Endothelial cell (in vitro differentiated cells): ENCODE measurements at places on chromosomes 1 and 21.

GRCh38 chr1:85146972-85147359, 53.9 kb downstream of the SYDE2 start:
- DNase-seq = no peak

DNA sequence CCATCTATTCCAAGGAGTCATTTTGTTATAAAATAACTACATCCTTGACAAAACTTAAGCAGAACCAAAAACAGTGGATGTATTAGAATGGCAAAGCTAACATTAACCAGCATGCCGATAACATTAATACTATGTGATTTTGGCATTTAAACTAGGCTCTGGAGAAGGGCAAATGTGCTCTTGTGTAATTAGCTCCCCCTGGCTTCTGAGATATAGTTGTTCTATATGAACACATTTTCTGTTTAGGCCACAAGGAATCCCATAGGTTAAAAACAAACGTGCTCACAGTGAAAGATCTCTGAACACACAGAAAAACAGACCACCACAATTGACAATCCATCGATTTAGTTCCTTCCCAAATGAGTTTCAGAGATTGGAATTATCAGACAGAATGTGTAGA, 57.4 kb upstream of the TARS2 start:
- no peak for DNase-seq

DNA sequence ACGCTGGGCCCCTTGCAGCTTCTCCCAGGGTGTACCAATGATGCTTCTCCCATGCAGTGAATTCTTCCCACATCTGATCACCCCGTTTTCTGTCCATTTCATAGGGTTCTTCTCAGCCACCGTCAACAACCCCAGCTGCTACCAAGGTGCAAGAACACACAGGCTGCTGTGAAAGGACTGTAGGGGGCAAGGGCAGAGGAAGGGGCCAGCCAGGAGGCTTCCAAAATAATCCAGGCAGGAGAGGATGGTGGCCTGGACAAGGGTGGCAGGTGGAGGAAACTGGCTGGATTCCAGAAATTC, 113.3 kb upstream of the WNT4 start:
- no peak for DNase-seq

GRCh38 chr1:115840605-115841460, at the start of gene NHLH2:
NHLH2 (minus strand) TSS chr1:115841126; CDS start chr1:115838372, 2,754 bp downstream.
- no peak for DNase-seq

DNA sequence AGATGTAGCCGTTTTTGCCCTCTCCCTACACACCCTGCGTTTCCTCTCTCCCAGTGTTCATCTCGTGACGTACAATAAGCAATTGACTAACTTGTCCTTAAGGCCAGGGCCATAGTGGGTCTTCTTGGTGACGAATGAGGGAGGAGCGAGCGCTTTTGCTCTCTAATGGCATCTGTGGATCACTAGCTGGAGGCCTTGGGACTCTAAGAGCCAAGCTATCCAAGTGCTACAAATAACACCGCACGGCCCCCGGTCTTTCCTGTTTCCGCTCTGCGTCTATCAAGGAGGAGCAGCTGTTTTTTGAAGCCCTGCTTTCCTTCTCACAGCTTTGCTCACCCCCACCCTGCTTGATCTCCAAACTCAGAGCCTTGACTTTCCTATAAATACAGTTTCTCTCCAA, 25.2 kb downstream of the EVA1C start:
- DNase-seq = peak; percentile 30

GRCh38 chr1:112957133-112957812, 1.3 kb upstream of the SLC16A1 start:
- no peak for DNase-seq

- DNase-seq = no peak
These were observed 26.0 kb downstream of the MX1 start for GRCh38 chr21:41451753-41452676.

DNA sequence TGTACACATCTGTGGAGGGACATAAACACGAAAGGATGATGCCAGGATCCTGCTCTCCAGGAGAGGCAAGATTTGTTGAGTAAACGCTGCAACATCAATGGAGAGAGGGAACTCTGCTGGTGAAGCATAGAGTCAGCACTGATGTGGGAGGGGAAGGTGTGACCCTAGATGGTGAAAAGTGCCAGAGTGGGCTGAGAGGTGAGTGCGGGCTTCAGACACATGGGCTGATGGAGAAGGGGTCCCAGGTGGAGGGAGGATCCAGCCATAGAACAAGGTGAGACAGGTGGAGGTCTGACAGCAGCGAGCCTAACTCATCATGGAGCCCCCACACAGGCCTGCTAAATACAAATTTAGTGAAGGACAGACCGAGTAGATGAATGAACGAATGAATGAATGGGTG, 9.7 kb downstream of the RD3 start:
- no peak for DNase-seq

GRCh38 chr1:236307435-236307834, 25.7 kb upstream of the ERO1B start:
- no peak for DNase-seq

DNA sequence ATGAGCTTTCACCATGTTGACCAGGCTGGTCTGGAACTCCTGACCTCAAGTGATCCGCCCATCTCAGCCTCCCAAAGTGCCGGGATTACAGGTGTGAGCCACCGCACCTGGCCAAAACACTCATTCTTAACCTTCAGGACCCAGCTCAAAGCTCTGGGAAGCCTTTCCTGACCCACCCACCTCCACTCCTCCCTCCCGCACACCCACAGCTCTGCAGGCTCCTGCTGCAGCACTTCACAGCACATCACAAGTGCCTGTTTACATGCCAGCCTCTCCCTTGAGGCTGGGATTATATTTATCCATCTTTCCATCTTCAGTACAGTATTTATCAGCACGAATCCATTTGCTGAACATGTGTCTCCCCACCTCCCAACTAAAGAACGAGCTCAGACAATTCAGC, 14.9 kb downstream of the SLC9A1 start:
- no peak for DNase-seq

- DNase-seq = no peak
These were observed 29.0 kb downstream of the BACE2 start for GRCh38 chr21:41196993-41197392.

- no peak for DNase-seq
These were observed 17.1 kb downstream of the ELAPOR1 start for GRCh38 chr1:109131059-109131458.

DNA sequence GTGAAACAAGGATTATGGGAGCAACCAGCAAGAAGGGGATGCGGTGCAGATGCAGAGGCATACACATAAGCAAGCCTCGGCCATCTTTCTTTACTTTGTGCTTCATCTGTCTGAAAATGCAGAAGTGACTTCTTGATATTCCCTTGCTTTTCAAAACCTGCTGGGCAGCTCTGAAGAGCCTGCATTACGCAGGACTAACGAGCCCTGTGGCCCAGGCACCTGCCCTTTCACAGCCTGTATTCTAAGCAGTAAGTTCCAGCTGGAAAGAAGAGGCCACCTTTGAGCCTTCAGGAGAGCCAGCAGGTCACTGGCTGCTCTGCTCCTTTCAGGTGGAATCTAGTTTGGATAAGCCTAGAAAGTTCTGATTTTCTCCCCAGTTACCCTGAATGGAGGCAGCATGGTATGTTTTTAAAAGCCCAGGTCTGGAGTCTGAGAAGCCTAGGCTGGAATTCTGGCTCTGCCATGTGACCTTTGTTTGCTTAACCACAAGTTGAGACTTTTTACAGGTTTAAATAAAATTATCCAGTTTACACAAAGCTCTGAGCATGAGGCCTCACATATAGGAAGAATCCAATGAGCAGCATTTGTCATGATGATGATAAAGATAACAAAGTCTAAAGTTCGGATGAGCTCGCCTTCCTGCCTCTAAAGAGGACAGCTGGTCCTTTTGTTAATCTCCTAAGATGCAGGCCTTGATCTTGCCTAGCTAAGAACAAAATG, 122.9 kb downstream of the UBR4 start:
- DNase-seq = no peak

DNA sequence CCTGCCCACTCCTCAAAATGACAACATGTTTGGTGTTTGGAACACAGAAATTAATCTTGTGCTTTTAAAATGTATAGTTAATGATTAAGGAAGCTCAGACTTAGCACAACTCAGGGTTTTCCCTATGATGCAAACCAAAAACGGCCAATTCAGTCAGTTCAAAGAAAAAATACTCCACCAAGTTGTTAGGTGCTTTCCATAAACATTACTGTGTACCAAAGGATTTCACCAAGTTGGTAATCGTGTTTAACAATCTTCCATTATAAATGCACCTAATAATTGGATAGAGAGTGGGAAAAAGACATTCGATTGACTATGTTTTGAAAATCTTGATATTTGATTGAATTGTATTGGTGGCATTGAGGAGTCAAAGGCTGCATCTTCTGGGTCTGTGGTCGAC, 33.3 kb upstream of the DUSP10 start:
- no peak for DNase-seq

DNA sequence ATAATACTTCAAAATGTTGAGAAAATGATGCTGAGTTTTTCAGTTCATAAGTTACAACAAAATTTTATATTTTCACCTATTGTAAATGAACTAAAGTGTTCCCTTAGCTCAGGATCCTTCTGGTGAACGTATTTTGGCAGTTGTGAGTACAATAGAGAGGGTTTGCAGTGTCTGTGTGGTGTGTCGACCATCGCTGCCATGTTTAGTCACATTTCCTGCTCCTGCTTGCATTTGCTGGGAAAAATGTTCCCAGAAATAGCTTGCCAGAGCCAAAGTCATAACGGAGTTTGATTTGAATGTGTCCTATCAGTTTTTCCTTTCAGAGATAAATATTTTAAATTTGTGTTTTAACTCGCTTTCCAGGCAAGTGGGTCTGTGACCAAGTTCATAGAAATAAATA, 117.1 kb upstream of the COL6A1 start:
- DNase-seq = no peak

- DNase-seq = no peak
These were observed 8.7 kb upstream of the LIN28A start for GRCh38 chr1:26401891-26402290.

DNA sequence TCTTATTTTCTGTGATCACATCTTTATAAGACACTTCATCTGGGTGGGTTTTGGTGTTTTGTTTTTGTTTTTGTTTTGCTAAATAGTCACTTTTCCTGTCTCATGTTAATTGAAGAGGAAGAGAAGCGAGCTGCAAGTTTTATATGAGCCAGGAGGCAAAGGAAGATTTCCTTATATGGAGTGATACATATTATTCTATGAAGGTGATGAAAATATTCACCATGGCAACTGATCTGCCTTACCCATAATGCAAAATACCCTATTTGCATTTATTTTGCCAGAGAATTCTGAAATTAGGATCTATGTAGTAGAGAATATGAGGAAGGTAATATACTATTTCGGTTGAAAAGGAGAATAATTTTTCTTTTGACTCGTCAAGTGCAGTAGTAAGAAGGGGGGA, 13.9 kb downstream of the CXADR start:
- no peak for DNase-seq

DNA sequence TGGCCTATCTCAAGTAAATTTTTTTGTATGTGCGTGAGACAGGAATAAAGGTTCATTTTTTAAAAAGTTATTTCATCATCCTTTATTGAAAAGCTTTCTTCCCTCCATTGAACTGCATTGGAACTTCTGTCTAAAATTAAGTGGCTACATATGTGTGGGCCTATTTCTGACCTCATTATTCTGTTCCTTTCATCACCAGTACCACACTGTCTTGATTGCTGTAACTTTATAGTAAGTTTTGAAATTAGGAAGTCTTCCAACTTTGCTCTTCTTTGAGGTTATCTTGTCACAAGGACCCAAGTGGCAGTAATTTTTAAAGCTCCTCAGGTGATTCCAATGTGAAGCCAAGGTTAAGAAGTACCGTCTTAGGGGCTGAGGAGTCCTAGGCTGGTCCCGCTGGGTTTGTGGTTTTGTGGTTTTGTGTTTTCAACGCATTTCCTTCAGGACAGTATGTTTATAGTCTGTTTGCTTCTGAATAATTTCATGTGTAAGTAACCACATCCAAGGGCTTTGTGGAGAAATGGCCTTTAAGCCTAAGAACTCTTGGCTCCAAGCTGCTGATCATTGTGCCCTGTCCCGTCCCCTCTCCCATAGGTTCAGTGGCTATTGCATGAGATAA, 12.4 kb upstream of the SCAF4 start:
- DNase-seq = no peak

DNA sequence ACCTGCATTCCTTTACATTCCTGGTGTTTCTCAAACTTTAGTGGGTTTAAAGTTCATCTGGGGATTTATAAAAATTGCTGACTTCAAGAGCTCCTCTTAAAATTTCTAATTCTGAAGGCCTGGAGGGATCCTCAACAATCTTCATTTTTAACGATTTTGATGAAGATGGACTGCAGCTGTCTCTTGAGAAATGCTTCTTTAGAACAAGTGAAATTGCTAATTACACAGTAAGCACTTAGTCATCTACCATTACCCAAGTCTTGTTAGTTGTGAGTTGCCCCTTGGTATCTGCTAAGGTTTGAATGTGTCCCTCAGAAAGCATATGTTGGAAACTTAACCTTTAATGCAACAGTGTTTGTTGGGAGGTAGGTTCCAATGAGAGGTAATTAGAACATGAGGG, 163.7 kb downstream of the LTN1 start:
- no peak for DNase-seq

DNA sequence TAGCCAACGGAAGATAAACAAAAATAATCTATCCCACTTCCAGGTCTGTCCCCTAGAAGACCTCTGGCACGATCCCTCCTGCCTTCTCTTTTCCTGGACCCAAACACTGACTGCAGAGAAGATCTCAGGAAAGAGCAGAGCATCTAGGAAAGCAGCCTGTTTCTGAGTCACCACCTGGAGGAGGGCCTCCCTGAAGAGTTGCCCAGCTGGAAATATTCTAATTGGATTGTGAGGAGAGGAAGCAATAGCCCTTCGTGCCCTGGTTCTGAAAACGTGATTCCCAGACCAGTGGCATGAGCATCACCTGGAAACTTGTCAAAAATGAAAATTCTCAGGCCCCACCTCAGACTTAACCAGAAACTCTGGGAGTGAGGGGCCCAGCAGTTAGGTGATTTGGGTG, 411.1 kb downstream of the SETD4 start:
- no peak for DNase-seq

GRCh38 chr1:201648907-201649721, 110.2 kb downstream of the NAV1 start:
- DNase-seq = no peak

DNA sequence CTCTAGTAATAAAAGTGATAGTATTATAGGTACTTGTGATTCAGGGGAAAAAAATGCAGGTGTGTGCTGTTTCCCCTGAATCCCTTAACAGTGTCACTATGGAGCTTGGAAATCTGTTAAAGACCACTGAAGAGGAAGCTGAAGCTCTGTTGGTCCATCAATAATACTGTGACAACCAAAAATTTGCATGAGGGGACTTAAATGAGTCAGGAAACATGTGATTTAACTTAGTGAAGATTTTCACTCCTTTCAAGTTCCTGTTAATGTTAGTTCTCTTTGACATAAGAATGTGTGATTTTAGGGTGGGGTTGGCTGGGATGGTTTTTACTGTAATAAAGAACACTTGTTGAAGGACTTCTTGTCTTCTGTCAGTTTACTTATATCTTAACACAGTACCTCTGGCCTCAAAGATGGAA, 32.0 kb downstream of the VANGL2 start:
- no peak for DNase-seq
